ENCODE measurements at places on chromosomes 7 and 10. TPM values are rescaled to one million over a fixed set of nuclear protein-coding genes. Genes with fewer than 3 reads are reported as not detected.

- DNase-seq: no peak
Observed at GRCh38 chr7:133102276-133103060, 20.6 kb upstream of the CHCHD3 start.

DNA sequence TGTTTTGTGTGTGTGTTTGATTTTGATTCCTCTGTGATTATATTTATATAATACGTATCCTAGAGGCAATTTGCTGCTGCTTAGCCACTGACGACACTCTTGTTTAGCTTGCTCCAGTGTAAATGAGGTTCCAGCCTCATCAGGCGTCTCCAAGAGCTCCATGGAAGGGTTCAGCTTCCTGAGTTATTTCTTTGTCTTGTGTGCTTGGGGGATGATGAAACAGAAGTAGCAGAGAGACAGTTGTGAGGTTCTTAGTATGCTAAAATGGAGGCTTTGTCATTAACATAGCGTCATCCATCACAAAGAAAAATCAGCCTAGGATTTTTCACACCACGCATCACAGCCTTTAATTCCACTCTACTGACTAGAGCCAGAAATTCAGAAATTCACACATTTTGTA, 85.1 kb downstream of the KLF6 start:
- no peak for DNase-seq

DNA sequence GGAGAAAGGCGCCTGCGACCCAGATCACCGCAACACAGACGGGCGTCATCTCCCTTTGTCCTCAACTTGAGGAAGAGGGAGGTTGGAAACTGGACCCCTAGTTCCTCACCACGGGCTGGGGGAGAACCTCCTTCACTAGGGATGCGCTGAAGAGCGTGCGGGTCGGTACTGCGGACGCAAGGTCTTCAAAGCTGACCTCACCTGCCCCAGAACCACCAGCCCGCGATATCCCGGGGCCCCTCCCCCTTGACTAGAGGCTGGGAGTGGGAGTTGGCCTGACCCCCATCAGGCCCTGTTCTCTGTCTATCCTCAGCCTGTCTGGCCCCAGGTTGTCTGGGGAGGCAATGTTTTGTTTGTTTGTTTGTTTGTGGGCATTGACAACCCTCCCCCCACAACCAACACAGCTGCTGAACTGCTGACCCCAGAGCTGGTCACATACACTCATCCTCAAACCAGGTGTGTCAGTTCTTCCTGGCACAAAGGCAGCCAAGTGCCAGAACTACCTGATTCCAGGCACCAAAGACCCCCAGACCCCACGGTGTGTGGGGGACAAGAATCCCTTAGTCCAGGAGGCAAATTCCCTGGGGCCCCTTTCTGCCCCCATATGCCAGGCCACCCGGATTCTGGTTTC, 2.9 kb downstream of the NPM3 start:
- DNase-seq: no peak

DNA sequence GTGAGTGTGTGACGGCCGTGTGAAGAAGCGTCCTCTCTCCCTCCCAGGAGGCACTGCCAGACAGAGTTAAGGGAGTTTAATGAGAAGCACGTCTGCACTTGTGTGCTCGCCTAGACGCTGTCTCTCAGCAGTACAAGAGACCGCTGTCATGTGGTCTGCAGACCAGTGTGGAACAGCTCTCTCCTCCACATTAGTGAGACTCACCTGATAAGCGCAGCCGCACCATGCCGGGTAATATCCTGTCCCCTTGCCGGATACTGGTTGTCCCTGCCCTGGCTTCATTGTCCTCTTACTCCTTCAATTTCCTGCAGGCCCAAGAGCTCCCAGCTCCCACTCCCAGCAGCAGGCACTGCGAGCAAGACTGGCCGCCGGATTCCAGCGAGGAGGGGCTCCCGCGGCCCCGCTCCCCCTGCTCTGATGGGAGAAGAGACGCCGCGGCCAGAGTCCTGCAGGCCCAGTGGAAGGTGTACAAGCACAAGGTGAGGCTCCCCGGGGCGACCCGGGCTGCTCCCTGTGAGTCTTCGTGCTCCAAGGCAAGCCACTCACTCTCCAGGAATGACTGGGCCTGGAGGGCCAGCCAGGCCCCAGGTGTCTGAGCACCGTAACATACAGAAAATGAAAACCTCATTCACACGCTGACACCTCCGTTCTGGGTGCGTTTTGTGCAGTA, 33.5 kb upstream of the TTYH3 start:
- no peak for DNase-seq

The TFPI2 gene
- total RNA-seq: 21.8 TPM

Data from foreskin keratinocyte (primary cell).